Stimulated activated CD8-positive, alpha-beta memory T cell treated with anti-CD3 and anti-CD28 coated beads, Interleukin-15, amount 100 ng/mL, for 1 hour (primary cell): ENCODE measurements at places on chromosomes 7 and 10.

DNA sequence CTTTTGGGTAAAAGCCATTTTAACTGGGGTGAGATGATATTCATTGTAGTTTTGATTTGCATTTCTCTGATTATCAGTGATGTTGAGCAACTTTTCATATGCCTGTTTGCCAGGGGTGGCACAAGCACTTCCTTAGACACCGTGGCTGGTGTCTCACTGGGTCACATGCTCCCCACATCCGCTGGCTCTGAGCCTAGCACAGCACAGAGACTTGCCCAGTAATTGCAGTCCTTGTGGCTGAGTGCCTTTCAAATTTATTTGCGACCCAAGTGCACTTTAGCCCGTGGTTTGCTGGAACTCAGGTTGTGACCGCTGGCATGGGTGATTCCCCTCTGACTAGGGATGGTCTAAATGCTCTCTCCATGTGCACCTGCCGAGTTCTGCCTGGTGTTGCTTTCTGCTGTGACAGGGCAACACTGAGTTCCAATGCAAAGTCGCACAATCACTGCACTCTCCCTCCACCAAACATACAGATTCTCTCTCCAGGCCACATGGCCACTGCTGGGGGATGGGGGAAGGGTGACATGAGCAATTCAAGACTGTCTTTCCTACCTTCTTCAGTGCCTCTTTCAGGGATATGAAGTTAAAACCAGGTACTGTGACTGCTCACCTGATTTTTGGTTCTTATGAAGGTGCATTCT, 66.5 kb downstream of the ZNF277 start:
- DNase-seq = no peak

GRCh38 chr10:43774234-43774769, 125.6 kb upstream of the ZNF32 start:
- DNase-seq = no peak

DNA sequence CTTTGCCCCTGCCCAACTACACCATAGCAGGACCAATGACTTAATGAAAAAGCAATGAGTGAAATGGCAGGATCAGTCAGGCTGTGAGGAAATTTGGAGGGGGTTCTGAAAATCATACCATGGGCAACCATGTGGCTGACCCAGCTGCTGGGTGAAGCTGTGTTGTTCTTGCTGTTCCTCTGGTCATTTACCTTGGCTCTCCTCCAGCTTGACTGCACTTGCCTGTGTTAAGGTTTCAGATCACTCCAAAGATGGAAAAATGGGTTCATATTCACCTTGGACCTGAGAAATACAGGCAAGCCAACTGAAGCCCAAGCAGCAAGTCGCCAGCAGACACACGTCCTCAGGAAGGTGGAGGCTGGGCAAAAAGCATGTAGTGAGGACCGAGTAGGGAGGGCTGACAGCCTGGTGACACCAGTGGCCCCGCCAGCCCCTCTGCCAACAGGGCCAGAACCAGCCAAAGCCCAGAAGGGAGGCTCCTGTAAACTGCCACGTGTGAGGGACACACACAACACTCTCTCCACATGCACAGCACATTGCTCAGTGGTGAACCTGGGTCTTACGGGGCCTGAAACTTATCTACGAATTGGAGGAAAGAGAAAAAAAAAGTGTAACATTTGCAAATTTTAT, 40.1 kb downstream of the PARP12 start:
- DNase-seq = no peak

GRCh38 chr10:6239213-6239991, 36.7 kb downstream of the PFKFB3 start:
- DNase-seq = peak; percentile 24

DNA sequence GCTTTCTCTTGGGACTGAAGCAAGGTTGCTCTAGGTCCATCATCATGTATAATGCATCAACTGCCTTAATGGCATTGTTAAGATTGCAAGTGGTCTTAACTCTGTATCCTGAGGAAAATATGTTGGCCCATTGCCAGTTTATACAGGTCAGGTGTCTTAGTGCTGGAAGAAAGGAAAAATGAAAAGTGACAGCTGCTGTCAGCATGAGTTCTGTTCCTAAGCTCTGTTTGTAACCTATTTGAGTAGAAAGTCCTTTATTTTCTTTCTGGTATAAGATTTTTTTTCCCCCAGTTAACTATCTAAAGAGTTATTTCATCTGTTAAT, 127.2 kb downstream of the SRI start:
- no peak for DNase-seq

GRCh38 chr7:36562121-36562520, 162.2 kb downstream of the AOAH start:
- no peak for DNase-seq

DNA sequence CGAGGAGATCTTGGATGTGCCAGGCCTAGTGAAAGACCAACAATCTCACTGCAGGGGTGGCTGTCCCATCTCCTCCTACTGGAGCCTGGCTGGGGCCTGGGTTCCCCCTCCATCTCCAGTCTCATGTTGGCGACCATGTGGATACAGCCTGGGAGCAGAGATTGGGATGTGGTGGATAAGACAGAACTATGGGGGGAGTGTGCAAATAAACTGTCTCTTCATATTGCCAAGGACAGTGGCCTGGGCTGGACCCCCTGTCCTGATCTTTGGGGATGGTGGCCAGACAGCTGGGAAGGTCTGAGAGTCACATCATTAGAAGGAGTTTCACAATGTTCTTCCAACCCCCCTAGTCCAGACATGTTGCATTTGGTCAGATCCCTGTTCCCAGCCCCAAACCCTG, 5.8 kb upstream of the MINDY4 start:
- no peak for DNase-seq
